Stimulated activated CD8-positive, alpha-beta memory T cell treated with anti-CD3 and anti-CD28 coated beads, Interleukin-7, amount 100 ng/mL, for 24 hours (primary cell): ENCODE measurements at places on chromosomes 3 and 15.

GRCh38 chr3:152858170-152858800 lies 23.4 kb downstream of the P2RY1 start:
- no peak for DNase-seq

DNA sequence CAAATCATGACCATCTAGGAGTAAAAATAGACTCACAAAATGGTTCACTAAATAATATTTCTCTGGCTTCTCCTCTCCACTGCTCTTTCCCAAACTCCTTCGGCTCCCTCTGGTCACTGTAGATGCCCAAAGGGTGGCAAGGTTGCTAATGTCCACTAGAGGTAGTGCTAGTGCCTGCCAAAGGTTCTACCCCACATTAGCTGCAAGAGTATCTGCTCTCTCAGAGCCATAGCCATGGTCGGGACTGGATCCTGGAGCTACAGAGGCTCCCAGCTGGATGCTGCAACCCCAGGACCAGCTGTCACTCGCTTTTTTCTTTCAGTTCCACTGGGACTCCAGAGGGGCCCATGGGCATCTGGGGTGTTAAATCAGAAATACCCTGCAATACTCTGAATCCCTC lies 8.5 kb downstream of the HTR3D start:
- no peak for DNase-seq

GRCh38 chr3:141235661-141236171 lies 4.1 kb downstream of the PXYLP1 start:
- no peak for DNase-seq

- no peak for DNase-seq
Observed at GRCh38 chr3:127568586-127568985, 21.9 kb downstream of the TPRA1 start.

DNA sequence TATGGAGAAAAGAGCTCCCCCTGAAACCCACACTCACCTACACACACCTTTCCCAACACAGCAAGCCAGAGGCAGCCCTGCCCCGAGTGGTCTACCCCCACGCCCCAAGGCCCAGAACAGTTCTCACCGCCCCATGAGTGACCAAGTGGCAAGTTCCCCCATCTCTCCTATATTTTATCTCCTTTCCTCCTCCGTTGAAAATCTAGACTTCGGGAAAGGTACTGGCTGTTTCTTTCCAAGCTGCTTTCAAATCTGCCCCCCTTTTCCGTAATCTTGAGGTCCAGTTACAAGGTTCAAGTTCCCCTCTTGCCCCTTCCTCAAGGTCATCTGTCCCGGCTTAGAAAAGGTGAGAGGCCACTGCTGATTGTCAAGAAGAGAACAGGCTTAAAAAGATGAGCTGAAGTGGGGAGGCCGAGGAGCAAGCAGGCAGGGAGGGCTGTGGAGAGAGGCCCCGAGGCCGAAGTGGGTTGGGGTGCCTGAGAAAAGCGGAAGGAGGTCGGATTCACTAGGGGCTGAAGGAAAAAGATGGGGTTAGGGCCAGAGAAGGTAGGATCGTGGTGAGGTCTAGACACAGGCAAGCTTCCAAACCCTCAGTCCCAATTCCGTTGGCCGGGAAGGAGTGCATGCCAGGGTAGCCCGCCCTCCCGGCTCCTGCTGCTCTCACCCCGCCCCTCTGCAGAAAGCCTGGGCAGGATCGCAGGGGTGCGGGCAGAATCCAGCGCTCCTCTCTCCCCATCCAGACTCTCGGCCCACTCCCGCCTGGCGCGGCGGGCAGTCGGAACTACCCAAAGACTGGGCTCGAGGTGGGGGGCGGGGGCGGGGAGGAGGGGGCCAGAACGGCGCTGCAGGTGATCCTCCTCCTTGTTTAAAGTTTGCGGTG lies 1.7 kb downstream of the SEMA5B start:
- no peak for DNase-seq
